A375 (cell line): ENCODE measurements at places on chromosomes 6 and 20. TPM values are rescaled to one million over a fixed set of nuclear protein-coding genes. Genes with fewer than 3 reads are reported as not detected.

Gene AIF1
- not detected in 2 replicates for total RNA-seq

Gene CST1
- total RNA-seq = not detected in 2 replicates

Gene MPIG6B
- not detected in 2 replicates for total RNA-seq

Gene SOX4
- 5.4 and 5.8 TPM in 2 replicates for total RNA-seq

Gene IMPG1
- total RNA-seq = not detected in 2 replicates

Gene NR2E1
- total RNA-seq = 0.05 TPM in 1 of 2 replicates, not detected in the other

Gene ACAT2
- total RNA-seq = 14.0 and 26.5 TPM in 2 replicates

Gene RIPK1
- total RNA-seq = 7.6 and 10.2 TPM in 2 replicates

Gene FRK
- 0.03 and 0.04 TPM in 2 replicates for total RNA-seq

Gene TEAD3
- total RNA-seq = 4.2 and 6.3 TPM in 2 replicates

Gene PTPN1
- 51.2 and 54.0 TPM in 2 replicates for total RNA-seq

Gene LGSN
- not detected in 2 replicates for total RNA-seq

Gene RBBP8NL
- total RNA-seq = 0.03 TPM in 1 of 2 replicates, not detected in the other

Gene TAF4
- total RNA-seq = 6.8 and 7.1 TPM in 2 replicates

Gene PLA2G7
- total RNA-seq = 1.7 and 2.5 TPM in 2 replicates

Gene OXT
- total RNA-seq = not detected in 2 replicates

Gene FUT9
- 0.56 and 0.79 TPM in 2 replicates for total RNA-seq

Gene EFCAB8
- total RNA-seq = 0.05 TPM in 1 of 2 replicates, not detected in the other

Gene ZNF334
- 2.4 and 4.0 TPM in 2 replicates for total RNA-seq

Gene ALDH5A1
- total RNA-seq = 4.6 and 5.5 TPM in 2 replicates

Gene FABP7
- total RNA-seq = 8.4 and 10.9 TPM in 2 replicates

Gene CDC25B
- 94.8 and 107 TPM in 2 replicates for total RNA-seq

Gene NHLRC1
- total RNA-seq = 0.30 and 0.40 TPM in 2 replicates

Gene LY86
- total RNA-seq = not detected in 2 replicates

Gene ANKRD66
- total RNA-seq = not detected in 2 replicates

Gene IL17F
- total RNA-seq = not detected in 2 replicates

Gene ATAT1
- 4.8 and 5.5 TPM in 2 replicates for total RNA-seq

Gene MCM8
- 29.2 and 32.0 TPM in 2 replicates for total RNA-seq

Gene MDFI
- total RNA-seq = 1.2 and 1.8 TPM in 2 replicates

Gene NEU1
- 15.9 and 16.8 TPM in 2 replicates for total RNA-seq

Gene SIRPD
- not detected in 2 replicates for total RNA-seq

Gene BPIFA1
- not detected in 2 replicates for total RNA-seq

Gene SNAP91
- total RNA-seq = 0.57 and 0.93 TPM in 2 replicates

Gene RUNX2
- 1.4 and 1.5 TPM in 2 replicates for total RNA-seq
